HT-29 (cell line): ENCODE measurements at places on chromosomes 7 and 10. TPM values are rescaled to one million over a fixed set of nuclear protein-coding genes. Genes with fewer than 3 reads are reported as not detected.

Gene SFRP5
- total RNA-seq, result 0.21 TPM in 1 of 2 replicates, not detected in the other

Gene HSPA12A
- total RNA-seq, result 0.18 and 0.92 TPM in 2 replicates

Gene ADCYAP1R1
- total RNA-seq, result not detected in 2 replicates

Gene TEX47
- total RNA-seq, result not detected in 2 replicates

Gene RSPH10B
- 4.4 TPM in 1 of 2 replicates, not detected in the other for total RNA-seq

Gene FXYD4
- not detected in 2 replicates for total RNA-seq

Gene INSIG1
- total RNA-seq, result 298 and 318 TPM in 2 replicates

Gene CHAT
- not detected in 2 replicates for total RNA-seq

GRCh38 chr7:21942955-21943354, 2.7 kb downstream of the CDCA7L start:
- no peak for DNase-seq

DNA sequence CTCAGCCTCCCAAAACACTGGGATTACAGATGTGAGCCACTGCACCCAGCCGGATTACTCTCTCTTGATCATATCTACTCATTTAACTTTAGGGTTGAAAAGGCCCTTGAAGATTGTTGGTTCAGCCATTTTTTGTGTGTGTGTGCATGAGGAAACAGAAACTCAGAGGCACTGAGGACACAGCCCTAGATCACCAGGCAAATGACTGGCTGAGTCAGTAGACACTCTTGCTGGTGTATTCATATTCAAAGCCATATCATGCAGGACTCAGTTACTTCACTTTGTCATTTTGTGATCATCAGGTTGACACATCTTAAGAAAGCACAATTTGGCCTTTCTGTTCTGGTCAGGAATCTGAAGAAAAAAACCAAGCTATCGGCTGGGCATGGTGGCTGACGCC, 253.4 kb downstream of the TRIL start:
- no peak for DNase-seq

DNA sequence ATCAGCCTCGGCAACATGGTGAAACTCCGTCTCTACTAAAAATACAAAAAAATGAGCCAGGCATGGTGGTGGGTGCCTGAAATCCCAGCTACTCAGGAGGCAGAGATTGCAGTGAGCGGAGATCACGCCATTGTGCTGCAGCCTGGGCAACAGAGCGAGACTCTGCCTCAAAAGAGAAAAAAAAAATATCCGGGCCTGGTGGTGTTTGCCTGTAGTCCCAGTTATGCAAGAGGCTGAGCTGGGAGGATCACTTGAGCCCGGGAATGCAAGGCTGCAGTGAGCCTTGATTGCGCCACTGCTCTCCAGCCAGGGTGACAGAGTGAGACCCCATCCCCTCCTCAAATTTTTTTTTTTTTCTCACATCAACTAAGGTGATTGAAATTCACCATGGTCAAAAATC, 42.8 kb downstream of the CDC123 start:
- no peak for DNase-seq

DNA sequence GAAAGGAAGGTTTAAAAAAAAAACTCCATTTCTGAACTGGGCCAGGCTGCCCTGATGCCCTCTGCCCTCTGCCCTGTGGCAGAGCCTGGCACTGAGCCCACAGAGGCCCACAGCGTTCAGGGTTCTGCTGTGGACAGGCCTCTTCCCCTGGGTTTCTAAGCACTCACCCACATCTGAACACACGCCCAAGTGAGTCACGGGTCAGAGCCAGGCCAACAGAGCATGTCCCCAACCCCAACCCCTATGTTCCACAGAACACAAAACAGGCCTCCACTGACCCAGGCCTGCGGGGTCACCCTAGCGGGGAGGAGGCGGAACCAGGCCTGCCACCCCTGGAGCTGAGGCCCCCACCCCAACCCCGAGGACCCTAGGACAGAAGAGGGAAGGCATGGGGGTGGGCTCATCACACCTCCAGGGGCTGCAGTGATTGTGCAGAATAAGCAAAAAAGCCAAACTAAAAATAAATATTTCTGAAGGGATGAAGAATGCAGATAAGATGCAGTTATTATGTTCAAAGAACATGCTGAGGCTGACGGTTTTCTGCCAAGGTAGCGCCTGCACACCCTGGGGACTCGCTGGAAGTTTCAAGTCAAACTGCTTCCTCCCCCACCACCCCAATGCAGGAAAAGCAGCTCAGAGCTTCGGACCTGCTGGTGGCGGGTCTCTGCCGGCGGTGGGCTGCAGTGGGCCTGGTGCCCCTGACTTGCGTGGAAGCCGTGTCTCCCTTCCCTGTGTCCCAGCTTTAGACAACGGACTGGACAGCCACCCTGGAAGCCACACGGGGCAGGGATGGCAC, 5.4 kb downstream of the WDR86 start:
- DNase-seq, result peak; percentile 69

DNA sequence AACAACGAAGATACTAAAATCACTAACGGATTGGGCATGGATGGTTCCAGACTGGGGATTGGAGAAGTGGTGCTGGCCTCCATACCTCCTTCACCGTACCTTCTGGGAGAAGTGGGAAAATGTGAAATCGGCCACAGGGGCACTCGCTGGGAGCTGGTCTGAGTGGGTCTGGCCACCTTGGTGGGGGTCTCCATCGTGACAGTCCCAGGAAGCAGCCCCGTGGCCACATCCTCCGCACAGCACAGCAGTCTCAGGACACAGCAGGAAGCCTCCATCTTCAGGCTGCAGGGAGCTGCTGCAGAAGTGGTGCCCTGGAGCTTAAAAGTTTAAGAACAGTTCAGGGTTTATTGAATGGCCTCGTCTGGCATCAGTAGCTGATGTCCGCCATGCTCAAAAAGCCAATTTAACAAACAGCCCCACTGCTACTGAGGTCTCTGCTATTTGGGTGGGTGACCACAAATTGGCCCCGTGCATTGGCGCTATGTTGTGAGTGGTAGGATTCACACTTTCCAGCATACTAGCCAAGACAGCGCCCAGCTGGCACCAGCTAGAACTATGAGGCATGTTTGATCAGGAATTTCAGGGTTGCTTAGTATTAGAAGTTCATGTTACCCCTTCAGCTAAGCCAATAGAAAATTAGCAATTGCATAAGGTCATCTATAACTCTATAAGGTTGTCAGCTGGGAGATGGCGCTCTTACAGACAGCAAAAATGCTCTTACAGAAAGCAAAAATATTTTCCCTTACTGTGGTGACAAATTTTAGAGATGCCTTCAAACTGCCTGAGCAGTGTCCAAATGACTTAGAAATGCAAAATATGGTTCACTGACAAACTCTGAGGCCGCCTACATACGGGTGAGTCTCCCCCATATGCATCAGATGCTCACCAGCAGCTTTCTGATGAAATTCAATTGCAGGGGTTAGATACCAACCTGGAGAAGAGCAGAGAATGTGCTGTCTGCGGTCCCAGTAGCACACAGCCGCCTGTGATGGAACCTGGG, 17.0 kb downstream of the PKD1L1 start:
- no peak for DNase-seq

DNA sequence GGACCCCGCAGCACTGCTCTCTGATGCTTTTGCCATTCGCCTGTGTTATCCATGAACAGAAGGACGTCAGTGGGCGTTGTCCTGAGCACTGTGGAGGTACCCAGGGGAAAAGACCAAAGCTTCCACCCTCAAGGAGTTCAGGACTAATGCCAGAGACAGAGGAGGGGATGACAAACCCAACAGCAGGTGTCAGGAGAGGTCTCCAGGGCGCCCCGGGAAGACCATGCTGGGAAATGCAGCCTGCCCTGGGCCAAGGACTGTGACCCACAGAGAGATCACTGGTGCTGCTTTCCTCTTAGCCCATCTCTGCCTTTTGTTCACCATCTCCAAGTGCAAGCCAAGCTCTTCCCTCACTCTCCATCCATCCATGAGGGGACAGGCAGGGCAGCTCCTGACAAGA, 166.8 kb upstream of the PFKP start:
- DNase-seq, result no peak

GRCh38 chr7:49060743-49061142, 136.4 kb downstream of the CDC14C start:
- DNase-seq, result no peak

GRCh38 chr7:90773269-90773668, 177.1 kb downstream of the CDK14 start:
- DNase-seq, result no peak

GRCh38 chr7:34341326-34341725, 316.7 kb upstream of the NPSR1 start:
- DNase-seq, result peak; percentile 11

- DNase-seq, result no peak
Observed at GRCh38 chr10:129777687-129778086, 186.4 kb downstream of the EBF3 start.

DNA sequence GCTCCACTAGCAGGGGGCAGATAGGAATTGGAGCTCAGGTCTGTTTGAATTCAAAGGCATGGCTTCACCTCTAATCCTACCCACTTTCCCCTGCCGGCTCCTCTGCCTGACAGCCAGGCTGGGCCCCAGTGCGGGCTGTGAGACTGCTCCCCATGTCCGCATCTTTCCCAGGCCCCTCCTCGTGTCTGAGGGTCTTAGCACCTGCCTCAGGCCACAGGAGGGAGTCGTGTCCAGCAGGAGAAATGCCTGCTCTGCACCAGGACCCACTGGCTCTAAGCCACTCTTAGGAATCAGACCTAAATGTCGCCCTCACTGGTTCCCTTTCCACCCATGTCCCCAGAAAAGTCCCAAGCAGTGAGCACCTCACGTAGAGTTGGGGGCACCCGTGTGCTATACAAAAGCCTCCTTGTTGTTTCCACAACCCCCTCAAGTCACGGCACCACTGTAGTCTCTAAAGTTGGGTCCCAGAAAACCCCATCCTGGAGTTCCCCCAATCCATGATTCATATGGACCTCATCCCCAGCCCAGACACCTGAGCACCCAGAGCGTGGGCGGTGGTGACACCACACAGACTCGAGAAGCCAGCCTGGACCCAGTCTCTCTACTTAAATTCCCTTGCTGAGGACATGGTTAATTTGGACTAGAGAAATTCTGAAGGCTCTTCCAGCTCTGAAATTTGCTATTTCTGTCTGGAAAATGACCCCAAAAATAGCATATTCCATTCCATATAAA, 466.4 kb upstream of the ZMIZ1 start:
- DNase-seq, result no peak

GRCh38 chr7:129252128-129252527, 27.3 kb downstream of the AHCYL2 start:
- DNase-seq, result no peak

GRCh38 chr7:138388673-138389491, 71.2 kb upstream of the TRIM24 start:
- peak; percentile 62 for DNase-seq

DNA sequence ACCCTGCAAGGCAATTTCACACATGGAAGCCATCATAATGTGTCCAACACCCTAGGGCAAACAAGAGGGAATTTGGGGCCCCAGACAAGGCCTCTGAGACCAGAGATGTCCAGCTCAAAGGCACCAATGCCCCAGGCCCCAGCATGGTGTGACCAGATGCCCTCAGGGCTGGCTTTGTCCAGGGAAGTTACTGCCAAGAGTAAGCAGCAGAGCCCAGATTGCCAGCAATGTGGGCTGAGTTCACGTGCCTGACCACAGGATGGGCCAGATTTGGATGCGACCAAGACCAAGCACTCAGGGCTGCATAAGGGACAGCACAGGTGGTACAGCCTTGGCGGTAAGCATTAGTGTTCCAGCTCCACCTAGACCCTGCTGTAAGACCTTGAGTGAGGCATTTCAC, 12.7 kb downstream of the MYOF start:
- DNase-seq, result no peak

DNA sequence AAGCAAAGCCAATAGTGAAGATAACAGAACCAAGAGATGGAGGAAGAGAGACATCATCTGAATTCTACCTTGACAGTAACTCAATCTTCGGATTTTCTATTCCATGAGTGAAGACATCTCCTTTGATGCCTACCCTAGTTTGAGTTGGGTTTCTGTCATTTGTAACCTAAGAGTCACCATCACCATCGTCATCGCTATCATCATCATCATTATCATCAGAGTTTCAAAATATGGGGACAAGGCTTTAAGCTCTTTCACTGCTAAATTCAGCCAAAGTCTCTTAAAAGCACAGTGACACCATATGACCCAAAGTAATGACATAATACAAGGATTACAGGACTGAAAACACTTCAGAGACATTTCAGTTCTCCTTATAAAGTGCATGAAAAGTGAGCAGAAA, 57.2 kb downstream of the NEBL start:
- no peak for DNase-seq

- no peak for DNase-seq
Observed at GRCh38 chr7:130273933-130274255, 7.2 kb downstream of the CPA2 start.
